ENCODE measurements at places on chromosomes 12 and 14. TPM values are rescaled to one million over a fixed set of nuclear protein-coding genes. Genes with fewer than 3 reads are reported as not detected.

- DNase-seq, result no peak
Observed at GRCh38 chr14:53900499-53900898, 56.1 kb downstream of the BMP4 start.

DNA sequence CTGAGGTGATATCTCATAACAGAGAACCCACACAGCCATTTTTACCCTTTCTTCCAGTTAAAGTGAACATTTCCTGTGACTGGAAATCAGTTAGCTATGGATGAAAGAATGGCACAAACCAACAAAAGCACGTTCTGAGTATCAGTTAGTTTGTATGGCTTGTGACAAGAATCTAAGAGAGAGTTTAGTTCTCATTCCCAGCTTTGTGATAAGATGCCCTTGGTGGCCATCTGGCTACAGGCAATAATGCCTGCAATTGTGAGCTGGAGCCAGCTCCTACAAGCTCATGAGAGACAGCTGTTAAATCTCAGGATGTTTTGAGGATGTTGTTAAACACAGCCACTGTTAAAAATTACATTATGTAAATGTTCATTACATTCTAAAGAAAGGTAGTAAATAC lies 122.0 kb upstream of the FRMD6 start:
- no peak for DNase-seq

GRCh38 chr14:106586098-106586704 lies 1059.8 kb downstream of the TMEM121 start:
- DNase-seq, result no peak

DNA sequence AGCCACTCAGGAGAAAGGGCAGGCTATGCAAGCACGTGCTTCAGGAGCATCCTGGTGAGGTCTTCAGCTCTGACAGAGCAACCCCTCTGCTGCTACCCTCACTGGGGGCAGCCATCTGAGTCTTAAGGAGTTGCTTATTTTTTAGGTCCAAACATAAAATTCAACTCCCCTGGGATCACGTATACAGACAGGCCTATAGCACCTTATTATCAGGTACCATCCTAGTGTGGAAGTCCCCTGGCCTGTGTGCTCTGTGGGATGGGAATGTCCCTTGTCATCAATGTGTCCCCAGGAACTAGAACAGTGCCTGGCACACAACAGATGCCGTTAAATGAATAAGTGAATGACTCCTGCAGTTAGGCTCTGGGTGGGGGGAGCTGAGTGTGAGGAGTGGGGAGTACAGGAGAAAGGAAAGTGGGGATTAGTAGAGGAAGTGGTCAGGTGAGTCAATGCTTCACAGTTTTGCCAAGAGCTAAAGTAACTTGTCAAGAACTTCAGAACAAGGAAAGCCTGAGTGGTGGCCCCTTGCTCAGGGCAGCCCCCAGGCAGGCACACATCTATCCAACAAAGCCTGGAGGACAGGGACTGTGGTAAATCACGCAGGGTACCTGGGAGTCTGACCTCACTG lies 33.5 kb downstream of the DAD1 start:
- DNase-seq, result no peak

GRCh38 chr12:113461666-113462065 lies 10.0 kb downstream of the LHX5 start:
- DNase-seq, result no peak

The TMPRSS12 gene
- total RNA-seq, result not detected

- DNase-seq, result no peak
Observed at GRCh38 chr14:95620659-95621059, 65.6 kb upstream of the TCL1B start.

DNA sequence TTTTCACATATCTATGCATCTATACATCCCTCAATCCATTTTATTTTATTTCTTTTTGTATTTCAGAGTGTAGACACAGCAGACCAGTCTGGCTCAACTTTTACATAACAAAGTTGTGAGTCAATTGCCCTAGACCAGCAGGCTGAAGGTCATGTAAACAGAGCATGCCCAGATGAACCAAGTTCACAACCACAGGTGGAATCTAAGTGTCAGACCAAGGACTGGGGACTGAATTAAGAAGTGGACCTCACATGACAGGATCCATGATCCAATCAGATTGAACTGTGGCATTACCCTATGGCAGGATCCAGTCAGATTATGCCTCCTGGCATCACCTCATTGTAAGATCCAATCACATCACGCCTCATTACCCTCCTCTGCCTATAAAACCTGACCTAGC lies 455.8 kb downstream of the SOX5 start:
- DNase-seq, result no peak

DNA sequence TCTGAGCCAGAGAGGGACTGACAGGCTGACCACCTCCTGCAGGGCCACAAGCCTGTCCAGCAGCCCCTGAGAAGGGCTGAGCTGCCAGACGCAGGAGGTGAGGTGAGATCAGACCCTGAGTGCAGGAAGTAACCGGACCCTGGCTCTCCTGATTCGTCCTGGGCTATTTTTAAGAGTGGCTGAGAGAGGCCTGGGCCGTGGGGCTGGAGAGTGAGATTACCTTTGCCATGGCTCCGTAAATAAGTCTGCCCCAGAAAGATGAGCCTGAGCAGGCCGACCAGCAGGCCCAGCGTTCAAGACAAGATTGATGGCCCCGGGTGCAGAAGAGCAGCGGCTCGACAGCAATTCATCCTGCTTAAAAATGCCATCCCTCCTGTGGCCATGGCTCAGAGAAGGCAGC lies 54.2 kb downstream of the SPTB start:
- DNase-seq, result no peak
